ENCODE measurements at places on chromosomes 3 and 15.
A peak's percentile ranks its signal among the peaks of the same experiment; 100 is the strongest.

- no peak for DNase-seq
Observed at GRCh38 chr3:112685420-112685819, 44.5 kb upstream of the CCDC80 start.

GRCh38 chr3:194265505-194265892 lies 85.6 kb downstream of the CPN2 start:
- peak; percentile 80 for DNase-seq

GRCh38 chr3:40997711-40998519 lies 201.4 kb upstream of the CTNNB1 start:
- peak; percentile 32 for DNase-seq

DNA sequence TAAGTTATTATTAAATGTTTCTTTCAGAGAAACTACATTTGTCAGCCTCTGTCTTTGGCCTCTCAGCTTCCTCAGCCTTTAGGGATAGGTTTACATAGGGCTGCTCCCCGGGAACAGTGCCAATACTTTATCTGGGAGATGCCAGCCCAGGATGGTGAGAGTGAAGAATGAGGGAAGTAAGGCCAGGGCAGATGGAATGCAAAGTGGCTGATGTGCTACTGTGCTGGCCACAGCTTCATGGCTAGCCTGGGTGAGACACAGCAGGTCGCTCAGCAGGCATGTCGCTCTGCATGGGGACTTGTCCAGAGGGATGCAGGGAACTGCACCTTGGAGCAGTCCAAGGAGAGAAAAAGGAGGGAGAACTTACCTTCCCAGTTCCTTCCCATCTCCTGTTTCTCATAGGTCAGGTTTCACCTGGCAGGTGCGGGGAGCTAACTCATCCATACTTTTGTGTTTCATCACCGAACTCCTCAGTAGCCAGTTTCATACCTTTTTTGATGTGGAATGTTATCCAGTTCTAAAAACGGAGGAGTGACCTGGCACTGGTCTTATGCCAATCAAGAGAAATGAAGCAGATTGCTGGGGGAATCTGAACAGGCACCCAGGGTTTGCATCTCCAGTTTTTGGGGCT lies 30.9 kb upstream of the C15orf39 start:
- no peak for DNase-seq

GRCh38 chr3:125684199-125684598 lies 88.9 kb upstream of the OSBPL11 start:
- DNase-seq: no peak

GRCh38 chr3:151268267-151269235 lies 9.8 kb downstream of the P2RY14 start:
- DNase-seq: no peak

Data from suppressor macrophage (primary cell).